ENCODE measurements at places on chromosomes 4 and X.

GRCh38 chr4:124144238-124144654 lies 568.3 kb downstream of the ANKRD50 start:
- no peak for DNase-seq

- no peak for DNase-seq
Observed at GRCh38 chr4:183492791-183493222, 12.1 kb upstream of the ING2 start.

DNA sequence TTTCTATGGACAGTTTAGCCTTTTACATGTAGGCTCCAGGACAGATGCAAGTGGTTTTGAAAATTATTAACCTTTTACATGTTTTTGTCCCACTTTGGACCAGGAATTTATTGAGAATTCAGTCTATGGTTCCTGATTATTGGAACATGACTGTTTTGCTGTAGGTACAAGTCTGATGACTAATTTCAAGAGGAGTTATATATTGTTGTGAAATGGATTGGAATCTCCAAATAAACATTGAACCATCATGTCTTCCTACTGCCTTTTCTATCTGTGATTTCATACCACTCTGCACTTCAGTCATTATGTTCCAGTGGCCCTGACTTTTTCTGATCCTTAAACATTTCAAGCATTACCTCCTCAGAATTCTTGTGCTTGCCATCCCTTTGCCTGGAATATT lies 35.9 kb downstream of the TBC1D19 start:
- no peak for DNase-seq

- no peak for DNase-seq
Observed at GRCh38 chr4:8016527-8016926, 76.9 kb upstream of the AFAP1 start.

- no peak for DNase-seq
Observed at GRCh38 chr4:156656896-156657295, 314.7 kb downstream of the PDGFC start.

DNA sequence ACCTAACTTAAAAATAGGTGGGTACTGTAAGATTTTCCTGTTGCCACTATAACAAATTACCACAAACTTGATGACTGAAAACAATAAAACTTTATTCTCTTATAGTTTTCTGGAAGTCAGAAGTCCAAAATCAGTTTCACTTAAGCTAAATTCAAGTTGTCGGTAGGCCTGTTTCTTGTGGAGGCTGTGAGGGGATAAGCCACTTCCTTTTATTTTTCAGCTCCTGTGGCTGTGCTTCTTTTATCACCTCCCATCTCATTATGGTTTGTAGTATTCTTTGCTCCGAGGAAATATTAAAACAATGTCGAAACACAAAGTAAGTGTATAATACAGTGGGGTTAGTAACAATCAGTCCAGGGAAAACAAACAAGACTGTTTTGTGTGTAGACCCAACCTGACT lies 610.5 kb upstream of the TECRL start:
- DNase-seq, result no peak

GRCh38 chr4:138398322-138398721 lies 156.2 kb upstream of the SLC7A11 start:
- no peak for DNase-seq

- no peak for DNase-seq
Observed at GRCh38 chr4:134465417-134465816, 263.8 kb upstream of the PABPC4L start.
